ENCODE measurements at places on chromosomes 5 and 9.

GRCh38 chr5:151094852-151095245, 14.0 kb upstream of the TNIP1 start:
- DNase-seq: no peak

GRCh38 chr5:4191041-4191440, 595.4 kb downstream of the IRX1 start:
- DNase-seq: peak; percentile 15

DNA sequence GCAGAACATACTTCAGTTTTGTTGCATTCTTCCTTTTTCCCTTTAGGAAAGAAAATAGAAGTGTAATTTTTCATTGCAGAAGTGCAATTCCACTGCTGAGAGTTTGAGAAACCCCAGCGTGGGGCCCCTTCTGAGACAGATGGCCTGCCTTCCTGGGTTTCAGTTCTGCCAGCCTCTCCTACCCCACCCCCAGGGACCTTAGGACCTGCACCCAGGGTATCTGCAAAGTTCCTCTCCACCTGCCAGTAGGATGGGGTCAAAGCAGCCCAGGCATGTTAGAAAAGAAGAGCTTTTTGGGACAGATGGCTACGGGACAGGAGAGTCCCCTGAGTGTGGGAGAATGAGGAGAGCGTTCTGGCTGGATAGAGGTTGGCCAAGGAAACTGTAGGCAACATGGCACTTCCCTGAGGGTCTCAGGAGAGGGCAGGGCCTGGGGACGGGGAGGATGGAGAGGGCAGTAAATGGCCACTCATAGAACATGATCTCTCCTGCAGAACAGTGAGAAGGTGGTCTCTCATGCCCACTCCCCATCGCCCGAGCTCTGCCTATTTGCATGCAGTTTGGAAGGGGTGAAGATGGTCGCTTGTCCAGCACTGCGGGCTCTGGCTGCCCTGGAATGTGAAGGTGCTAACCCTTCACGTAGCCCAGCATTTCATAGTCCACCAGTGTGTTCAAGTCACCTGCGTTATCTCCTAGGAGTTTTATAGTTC, at the start of gene TIFAB:
Gene TIFAB (minus strand): TSS at position 31 of the 710 bp plus-strand sequence. CDS start 2,412 bp downstream, outside the sequence.
- no peak for DNase-seq

DNA sequence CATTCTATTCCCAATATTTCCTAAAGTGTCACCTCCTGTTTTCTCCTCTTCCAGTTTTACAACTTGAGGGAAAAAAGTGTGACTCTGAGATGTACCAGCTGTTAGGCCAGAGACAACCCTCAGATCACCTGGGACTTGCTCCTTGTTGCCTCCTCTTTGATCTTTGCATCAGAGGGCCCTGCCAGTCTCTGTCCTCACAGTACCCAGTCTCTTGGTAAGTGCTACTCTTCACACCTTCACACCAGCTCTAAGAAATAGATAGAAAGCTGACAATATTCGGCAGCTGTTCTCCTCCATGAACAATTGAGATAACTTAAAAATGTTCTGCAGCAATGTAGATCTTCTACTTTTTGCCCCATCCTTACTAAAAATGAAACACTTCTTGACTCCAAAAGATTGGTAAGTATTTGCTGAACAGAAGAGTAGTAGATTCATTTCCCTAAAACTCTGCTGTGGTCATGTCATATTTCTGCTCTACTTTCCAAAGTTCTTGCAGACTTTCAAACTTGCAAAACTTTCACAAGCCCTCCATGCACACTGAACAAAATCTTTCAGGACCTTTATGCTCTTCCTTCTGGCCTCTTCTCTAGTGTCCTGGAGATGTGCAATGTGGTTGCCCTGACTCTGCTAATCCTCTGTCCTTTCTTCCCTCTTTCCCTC, 188.6 kb downstream of the SNX18 start:
- no peak for DNase-seq

GRCh38 chr9:137878146-137878941, 762 bp downstream of the CACNA1B start:
- peak; percentile 31 for DNase-seq

- DNase-seq: no peak
Observed at GRCh38 chr5:126939887-126940286, 90.5 kb downstream of the MARCHF3 start.

DNA sequence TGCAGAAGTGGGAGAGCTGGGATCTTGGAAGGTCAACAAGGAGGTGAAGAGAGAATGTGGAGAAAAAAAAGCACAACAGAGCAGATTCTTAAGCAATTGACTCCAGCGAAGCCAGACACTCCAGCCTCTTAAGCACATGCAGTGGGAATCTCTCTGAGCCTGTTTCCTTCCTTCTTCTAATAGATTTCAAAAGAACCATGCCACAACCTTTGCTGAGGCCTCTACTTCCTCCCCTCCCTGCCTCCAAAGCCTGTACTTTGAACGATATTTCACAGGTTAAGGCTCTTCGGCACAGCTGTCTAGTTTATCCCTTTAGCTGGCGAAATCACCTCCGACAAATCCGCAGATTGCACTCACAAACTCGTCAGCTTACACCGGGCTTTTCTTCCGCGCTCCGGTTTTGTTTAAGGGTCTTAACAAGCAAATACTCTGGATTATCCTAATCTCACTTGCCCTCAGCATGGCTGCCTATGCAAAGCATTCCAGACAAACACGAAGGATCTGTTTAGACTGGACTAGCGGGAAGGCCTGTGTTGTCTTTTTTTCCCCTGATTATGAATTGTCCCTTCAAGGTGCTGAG, 211.6 kb upstream of the PANK3 start:
- no peak for DNase-seq

- DNase-seq: no peak
Observed at GRCh38 chr5:181235689-181236366, 7.9 kb downstream of the RACK1 start.

DNA sequence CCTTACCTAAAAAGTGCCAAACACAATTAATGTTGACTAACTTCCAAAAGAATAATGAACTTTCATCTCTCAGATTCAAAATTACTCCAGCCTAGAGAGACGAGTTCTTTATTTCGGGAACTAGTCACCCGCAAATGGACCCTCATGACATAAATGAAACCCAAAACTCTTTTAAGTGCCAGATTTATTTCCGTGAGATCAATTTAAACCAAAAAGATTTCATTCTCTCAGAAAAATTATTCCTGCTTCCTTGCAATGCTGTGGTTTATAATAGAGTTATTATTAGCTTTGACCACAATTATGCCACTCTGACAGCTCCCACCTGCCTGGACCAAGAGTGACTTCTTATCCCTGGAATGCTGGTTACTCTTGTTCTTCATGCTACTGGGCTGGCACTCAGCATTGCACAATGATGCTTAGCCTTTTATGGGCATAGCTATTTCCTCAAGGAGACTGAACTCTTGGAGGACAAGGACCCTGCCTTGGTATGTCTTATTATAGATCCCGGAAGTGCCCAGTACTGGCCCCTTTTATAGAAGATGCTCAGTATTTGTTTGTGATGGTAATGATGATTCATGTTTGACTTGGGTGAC, 183.5 kb downstream of the SNX18 start:
- no peak for DNase-seq

DNA sequence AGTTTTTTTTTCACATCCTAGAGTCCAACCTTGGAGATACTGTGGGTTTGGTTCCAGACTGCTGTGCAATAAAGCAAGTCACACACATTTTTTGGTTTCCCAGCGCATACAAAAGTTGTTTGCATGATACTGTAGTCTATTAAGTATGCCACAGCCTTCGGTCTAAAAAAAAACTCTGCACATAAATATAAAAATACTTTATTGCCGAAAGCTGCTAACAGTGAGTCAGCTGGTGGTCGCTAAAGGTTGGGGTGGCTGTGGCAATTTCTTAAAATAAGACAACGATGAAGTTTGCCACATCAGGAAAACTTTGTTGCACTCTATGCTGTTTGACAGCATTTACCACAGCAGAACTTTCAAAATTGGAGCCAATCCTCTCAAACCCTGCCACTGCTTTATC, 37.4 kb downstream of the UBQLN1 start:
- DNase-seq: no peak

DNA sequence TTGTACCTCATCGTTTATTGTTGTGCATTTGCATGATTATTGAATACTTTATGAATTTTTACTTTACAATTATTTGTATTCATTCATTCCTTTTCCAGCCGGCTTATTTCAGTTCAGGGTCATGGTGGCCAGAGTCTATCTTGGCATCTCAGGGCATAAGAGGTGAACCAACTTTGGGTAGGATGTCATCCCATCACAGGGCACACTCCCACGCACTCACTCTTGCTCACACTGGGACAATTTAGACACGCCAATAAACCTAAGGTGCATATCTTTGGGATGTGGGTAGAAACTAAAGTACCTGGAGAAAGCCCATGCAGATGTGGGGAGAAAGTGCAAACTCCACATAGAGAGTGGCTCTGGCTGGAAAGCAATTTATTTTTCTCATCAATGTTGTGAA, 158.1 kb upstream of the MAST4 start:
- DNase-seq: no peak

DNA sequence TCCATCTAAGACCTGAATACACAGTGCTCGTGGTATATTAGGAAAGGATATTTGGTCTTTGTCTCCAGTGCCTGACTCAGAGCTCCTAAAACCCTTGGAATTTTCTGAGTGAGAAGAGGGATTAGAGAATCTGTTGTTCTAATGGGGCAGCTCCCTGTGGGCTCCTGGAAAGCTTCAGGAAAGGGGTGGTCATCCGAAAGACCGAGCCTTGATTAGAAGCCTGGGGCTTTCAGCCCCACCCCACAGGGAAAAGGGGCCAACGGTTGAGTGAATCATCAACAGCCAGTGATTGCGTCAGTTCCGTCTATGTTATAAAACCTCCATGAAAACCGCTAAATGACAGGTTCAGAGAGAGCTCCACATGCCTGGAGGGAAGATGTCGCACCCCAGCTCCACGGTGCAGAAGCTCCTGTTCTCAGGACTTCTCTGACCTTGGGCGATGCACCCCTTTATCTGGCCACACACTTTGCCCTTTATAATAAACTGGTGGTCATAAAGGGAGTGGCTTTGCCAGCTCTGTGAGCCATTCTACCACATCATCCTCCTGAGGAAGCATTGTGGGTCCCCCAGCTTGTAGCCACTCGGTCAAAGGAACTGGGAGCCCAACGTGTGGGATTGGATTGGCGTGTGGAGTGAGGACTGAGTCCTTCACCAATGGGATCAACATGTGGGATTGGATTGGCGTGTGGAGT, 71.0 kb upstream of the ICE1 start:
- DNase-seq: no peak

DNA sequence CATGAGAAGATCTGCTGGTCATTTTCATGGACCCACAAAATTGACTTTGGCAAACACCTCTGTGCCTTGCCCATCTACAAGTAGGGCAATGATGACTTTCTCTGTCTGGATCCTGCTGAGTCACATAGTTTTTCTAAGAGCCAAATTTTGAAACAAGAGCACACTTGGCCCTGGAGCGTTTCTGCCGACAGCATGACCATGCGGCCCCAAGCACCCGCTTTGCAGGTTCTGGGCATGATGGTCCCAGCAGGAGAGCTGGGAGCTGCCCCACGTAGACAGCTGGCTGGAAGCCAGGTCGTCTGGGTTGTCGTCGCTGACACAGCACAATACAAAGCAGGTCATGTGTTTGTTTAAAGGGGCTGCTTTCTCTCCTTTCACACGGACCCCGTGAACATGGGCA, 159.8 kb downstream of the SYK start:
- DNase-seq: no peak

GRCh38 chr5:94908889-94909480, 290.5 kb downstream of the SLF1 start:
- no peak for DNase-seq

DNA sequence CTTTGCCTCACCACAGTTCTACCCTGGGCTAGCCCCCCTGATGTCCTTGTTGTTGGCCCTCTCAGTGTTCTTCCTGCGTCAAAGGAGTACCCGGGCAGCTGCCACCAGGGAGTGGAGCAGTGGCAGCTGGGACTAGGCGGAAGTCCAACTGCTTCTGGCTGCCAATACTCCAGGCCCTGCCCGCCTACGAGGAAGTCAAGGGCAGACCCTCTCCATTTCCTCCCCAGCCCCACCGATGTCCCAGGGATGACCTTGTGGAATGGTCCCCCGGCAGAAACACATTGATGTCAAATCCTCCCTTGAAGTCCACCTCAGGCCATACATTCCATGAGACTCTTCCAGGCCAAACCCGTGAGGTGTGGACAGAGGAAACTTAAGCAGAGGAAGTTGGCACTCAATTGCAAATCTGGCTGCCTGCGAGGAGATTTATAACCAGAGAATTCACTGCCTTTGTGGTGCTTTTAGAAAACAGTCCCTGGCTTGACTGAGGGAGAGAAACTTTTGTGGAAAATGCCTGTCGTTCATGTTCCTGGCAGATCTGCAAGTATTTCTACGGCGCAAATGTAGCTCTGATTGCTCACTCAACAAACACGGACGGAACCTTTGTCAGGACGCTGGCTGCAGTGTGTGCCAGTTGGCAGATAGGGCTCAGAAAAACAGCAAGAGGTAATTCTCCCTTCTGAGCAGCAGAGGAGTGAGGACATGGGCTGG, 339.7 kb downstream of the RAB3C start:
- DNase-seq: no peak

DNA sequence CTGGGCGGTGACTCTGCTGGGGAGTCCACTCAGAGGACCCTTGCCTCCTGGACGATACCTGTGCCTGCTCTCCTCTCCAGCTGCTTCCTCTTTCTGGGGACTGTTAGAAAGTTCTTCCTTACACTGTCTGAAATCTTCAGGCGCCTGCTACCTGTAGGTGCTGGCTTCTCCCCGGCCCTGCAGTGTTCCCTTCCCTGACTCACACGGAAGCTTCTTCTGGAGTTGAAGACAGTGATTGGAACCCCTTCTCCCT, 562 bp downstream of the GSN start:
- DNase-seq: no peak

GRCh38 chr9:93480728-93481324, 27.4 kb upstream of the FAM120AOS start:
- DNase-seq: no peak

- no peak for DNase-seq
Observed at GRCh38 chr9:69526699-69527098, 145.5 kb downstream of the APBA1 start.

- DNase-seq: no peak
Observed at GRCh38 chr9:36911601-36912412, 122.3 kb downstream of the PAX5 start.

DNA sequence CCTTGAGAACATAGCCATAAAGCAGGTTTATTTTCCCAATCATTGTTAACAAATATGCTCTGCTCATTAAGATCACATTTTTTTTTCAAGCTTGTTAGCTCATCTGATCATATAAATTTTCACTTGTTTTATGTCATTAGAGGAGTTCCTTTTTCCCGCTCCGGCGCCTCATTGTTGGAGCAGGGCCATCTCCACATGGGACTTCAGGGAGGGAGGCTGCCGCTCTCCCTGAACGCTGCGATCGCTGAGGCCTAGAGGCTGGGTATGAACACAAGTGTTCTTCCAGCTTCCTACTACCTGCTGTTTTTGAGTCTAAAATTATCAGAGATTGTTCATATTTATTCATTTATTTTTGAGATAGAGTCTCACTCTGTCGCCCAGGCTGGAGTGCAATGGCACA, 246.9 kb downstream of the MPDZ start:
- DNase-seq: no peak

GRCh38 chr5:95631991-95632675, 12.2 kb downstream of the GPR150 start:
- DNase-seq: peak; percentile 81
